ENCODE measurements at places on chromosomes 1 and 21.

DNA sequence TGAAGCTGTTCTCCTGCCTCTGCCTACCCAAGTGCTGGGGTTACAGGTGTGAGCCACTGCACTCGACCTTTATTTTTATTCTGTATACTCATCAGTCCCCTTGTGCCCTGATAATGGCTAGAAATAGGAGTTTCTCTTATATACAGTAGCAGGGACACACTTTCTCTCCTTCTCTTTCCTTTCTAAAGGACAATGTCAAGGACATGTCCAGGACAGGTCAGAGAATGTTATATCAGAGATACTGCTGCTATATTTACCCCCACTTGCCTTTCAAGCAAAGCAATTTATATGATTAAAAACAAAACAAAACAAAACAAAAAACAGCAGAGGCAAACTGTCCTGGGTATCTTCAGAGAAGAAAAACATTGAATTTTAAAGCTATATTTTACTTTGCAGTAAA, 43.2 kb upstream of the LRIG2 start:
- no peak for DNase-seq

GRCh38 chr1:59062743-59063142, 234.2 kb upstream of the FGGY start:
- DNase-seq: no peak

DNA sequence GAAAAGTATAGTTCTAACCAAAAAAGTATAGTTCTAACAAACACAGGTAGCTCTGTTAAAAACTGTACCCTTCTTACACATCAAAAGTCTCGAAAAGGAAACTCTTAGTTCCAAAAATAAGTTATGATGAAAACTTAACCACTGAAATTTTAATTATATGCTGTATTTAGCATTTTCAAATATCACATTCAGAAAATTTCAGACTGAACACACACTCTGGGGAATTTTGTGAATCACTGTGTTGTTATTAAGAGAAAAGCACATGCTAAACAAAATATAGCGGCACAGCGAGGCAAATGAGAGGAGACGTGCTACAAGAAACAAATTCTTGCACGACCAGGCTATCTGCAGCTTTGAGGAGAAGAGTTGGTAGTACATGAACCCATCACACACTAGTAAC, 30.4 kb downstream of the VAV3 start:
- DNase-seq: no peak

- DNase-seq: no peak
Observed at GRCh38 chr21:31405604-31406003, 61.5 kb upstream of the TIAM1 start.

Measured in substantia nigra (tissue), 51 donors.